ENCODE measurements at places on chromosomes 4 and X.

- no peak for DNase-seq
Measured at GRCh38 chrX:118355225-118355920, 9.5 kb downstream of the WDR44 start.

GRCh38 chr4:110869862-110870572 is 247.1 kb upstream of the PITX2 start:
- no peak for DNase-seq

GRCh38 chr4:22462688-22463087 is 53.2 kb downstream of the ADGRA3 start:
- no peak for DNase-seq

- no peak for DNase-seq
Measured at GRCh38 chr4:154231806-154232478, 259.7 kb downstream of the DCHS2 start.

- DNase-seq, result no peak
Measured at GRCh38 chr4:1255151-1255550, 6.2 kb upstream of the CTBP1 start.

DNA sequence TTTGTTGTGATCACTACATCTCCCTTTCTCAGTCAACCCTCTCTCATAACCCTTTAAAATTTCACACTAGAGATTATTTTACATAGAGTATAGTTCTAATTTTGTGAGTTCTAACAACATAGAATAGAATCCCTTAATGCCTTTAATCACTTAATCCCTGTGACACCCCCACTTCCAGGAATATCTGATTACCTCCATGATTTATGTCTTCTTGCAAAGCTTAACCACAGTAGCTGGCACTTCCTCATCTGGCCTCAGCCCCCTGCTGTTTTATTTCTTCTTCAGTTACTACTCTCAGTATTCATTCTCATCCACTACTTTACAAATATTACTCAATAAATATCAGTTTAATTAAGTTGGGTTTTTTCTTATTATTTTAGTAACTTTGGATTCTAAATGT is 340.9 kb downstream of the CENPC start:
- DNase-seq, result no peak

- no peak for DNase-seq
Measured at GRCh38 chr4:99633772-99634171, 23.9 kb downstream of the C4orf54 start.

GRCh38 chr4:99856166-99856565 is 38.1 kb downstream of the LAMTOR3 start:
- DNase-seq, result no peak

GRCh38 chr4:175871774-175872405 is 59.8 kb upstream of the GPM6A start:
- DNase-seq, result no peak

DNA sequence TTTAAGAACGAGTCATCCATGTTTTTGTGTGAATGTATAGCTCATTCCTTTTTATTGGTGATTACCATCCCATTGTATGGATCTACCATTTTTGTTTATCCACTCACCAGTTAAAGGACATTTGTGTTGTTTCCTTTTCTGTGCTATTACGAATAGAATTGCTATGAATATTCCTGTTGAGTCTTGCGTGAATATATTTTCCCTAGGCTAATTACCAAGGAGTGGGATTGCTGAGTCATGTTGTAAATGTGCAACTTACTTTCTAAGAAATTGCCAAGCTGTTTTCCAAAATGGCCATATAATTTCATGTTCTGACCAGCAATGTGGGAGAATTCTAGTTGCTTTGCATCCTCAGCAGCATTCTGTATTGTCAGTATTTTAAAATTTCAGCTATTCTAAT is 51.3 kb downstream of the YIPF6 start:
- no peak for DNase-seq

- DNase-seq, result no peak
Measured at GRCh38 chr4:155972098-155972497, 18.4 kb upstream of the CTSO start.

DNA sequence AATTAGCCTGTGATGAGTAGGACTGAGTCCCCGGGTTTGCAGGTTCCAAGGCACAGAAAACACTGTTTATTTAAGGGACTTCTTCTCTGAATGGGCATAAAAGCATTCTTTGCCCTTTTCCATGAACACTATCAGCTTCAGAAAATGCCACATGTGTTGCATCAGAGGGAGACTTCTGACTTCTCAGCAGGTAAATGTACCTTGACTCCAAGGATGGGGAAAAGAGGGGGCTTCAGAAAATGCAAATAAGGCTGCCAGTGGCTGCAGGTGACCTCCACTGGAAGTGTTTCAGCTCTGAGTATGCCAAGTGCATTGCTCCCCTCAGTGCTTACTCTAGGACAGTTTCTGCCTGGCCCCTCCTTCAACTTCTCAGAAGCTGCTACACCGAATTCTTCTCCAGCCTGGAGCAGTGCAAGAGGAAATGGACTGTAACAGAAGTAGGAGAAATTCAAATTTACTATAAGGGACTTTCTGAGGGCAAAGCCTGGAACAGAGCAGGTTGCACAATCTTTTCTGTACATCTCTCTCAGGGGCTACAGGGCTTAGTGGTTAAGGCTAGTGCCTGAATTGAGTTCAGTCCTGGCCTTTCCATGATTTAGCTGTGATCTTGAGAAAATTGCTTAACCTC is 233.2 kb downstream of the PTTG2 start:
- DNase-seq, result no peak

DNA sequence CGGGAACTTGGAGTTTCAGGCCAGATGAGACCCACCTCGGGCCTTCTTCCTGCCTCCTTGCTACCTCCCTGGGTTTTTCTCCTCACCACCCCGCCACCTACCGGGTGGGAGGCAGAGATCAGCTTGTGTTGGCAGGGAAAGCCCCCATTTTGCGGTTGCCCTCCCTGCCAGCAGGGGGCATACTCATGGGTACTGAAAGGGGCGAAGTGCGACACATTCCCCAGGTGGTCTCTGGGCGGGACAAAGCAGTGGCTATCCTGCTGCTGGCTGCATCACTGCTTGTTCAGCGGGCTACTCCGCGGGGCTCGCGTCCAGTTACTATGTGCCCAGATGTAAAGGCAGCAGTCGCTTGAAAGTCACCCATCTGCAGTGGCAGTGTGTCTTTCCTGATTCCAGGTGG is 330.3 kb downstream of the PDHA2 start:
- DNase-seq, result peak; percentile 1

GRCh38 chrX:12949205-12949926 is 25.5 kb upstream of the TMSB4X start:
- no peak for DNase-seq

GRCh38 chr4:68216501-68216900 is 29.0 kb downstream of the TMPRSS11B start:
- DNase-seq, result no peak

- no peak for DNase-seq
Measured at GRCh38 chrX:40423299-40423698, 157.5 kb upstream of the ATP6AP2 start.

- peak; percentile 23 for DNase-seq
Measured at GRCh38 chrX:66638591-66639500, at the start of gene EDA2R. EDA2R (minus strand) TSS chrX:66639078; CDS start chrX:66616020, 23,058 bp downstream.

DNA sequence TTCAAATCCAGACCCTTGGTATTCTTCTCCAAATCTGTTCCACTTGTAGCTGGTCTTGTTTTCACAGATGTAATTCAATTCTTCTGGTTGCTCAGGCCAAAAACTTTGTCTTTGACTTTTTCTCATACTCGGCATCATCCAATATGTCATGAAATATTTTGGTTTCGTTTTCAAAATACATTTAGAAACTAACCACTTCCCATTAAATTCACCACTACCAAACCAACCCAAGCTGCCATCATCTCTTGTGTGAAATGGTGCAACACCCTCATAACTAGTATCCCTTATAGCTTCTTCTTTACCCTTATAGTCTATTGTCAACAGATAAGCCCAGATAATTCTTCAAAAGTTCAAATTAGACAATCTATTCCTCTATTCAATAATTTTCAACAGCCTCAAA is 192.1 kb downstream of the PRR32 start:
- no peak for DNase-seq

DNA sequence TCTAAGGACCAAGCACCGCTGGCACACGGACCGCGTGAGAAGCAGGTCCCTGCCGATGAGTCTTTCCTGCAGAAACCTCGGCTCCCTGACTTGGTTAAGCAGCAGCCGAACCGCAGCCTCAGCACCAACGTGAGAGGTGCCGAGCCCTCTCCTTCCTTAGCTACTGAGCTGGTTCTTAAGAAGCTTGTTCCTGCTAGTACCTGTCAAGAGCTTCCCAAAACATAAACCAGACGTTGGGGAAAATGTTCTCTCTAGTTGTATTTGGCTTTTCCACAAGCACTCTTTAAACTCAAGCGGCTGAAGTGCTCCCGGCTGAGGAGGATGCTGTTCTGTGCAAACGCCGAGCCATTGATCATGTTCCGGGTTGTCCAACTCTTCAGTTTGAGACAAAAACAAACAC is 29.3 kb upstream of the TLR3 start:
- DNase-seq, result no peak

DNA sequence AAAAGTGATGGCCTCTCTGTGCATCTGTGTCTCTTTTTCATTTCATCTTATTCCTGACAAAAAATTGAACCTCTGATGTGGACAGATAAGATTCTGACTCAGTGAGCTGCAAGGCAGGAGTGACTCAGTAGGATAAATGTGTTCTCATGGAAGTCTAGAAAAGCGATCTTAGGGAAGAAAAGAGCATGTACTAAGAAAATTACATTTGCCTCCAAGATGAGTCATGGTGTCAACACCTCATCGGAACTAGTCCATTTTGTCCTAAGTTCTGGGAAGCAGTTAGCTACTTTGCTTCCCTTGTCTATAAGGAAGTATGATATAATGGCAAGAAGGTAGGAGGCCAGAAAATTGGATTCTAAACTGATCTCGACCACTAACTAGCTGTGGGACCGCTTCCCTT is 83.5 kb upstream of the AFF2 start:
- no peak for DNase-seq

GRCh38 chrX:70664726-70665125 is 220.1 kb downstream of the DLG3 start:
- no peak for DNase-seq

GRCh38 chr4:151760002-151760401 is 805 bp downstream of the GATB start:
- DNase-seq, result no peak

DNA sequence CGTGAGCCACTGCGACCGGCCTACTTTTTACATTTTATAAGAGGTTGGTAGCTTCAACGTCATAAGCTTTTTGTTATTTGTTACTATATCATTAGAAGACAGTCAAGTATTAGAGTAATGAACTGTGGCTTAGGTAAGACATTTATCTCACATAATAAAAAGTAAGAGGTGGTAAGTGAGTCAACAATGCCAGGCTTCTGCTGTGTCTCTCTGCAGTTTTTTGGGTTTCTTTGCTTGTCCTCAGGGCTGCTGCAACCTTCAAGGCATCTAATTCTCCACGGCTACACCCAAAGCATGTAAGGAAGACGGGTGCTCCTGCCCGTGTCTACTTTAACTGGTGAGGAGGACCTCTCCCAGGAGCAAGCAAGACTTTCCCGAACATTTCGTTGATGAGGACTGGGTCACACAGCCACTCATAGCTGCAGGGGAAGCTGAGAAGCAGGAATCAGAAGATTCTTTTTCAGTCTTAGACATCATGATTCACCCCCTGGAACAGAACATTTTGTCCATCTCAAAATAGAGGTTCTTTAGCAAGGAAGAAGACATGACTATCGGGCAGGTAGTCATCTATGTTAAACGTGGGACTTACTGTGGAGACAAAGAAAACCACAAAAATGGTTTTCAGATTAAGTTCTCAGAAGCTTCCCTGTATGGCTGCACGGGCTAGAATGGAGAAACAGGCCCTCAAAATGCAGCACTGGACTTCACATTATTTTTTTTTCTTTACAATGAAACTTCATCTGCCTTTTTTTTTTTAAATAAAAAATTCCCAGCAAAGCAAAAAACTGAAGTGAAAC is 13.0 kb upstream of the RHOH start:
- DNase-seq, result no peak

GRCh38 chr4:27666943-27667342 is 806.3 kb downstream of the STIM2 start:
- DNase-seq, result no peak

GRCh38 chr4:38717604-38718003 is 53.6 kb downstream of the KLF3 start:
- no peak for DNase-seq

- DNase-seq, result no peak
Measured at GRCh38 chr4:138835832-138836533, 179.6 kb upstream of the NOCT start.

GRCh38 chr4:15702941-15703403 is at the start of gene BST1:
BST1 (plus strand) TSS chr4:15703065; CDS start chr4:15703145, 80 bp downstream.
- DNase-seq, result peak; percentile 20

DNA sequence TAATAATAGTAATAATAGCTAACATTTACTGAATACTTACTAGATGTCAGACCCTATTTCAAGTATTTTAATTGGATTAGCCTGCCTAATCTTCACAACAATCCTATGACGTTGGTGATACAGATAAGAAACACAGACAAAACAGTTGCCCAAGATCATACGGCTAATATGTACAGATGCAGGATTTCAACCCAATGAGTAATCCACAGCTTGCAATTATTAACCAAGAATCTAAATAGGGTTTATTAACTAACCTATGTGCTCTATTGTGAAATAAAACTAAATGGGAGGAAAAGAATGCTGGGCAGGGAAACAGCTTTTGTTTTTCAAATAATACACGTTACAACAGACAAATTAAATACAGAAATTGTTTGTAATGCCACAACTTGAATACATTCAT is 23.4 kb downstream of the FBXO8 start:
- no peak for DNase-seq

DNA sequence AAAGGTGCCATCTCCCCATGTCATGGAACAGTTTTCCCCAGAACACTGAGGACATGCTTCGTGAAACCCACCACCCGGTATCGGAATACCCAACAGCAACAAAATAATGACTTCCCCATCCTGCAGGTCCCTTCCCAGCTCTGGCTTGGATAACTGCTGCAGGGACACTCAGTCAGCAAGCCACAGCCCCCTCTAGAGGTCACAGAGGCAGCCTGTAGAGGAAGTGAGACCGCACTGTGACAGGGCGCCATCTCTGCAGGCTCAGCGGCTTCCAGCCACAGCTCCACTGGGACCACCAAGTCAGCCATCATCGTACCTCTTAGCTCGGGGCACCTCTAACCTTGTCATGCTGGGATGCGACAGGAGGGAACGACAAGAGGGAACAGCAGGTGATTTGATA is 315.9 kb downstream of the LDB2 start:
- no peak for DNase-seq

DNA sequence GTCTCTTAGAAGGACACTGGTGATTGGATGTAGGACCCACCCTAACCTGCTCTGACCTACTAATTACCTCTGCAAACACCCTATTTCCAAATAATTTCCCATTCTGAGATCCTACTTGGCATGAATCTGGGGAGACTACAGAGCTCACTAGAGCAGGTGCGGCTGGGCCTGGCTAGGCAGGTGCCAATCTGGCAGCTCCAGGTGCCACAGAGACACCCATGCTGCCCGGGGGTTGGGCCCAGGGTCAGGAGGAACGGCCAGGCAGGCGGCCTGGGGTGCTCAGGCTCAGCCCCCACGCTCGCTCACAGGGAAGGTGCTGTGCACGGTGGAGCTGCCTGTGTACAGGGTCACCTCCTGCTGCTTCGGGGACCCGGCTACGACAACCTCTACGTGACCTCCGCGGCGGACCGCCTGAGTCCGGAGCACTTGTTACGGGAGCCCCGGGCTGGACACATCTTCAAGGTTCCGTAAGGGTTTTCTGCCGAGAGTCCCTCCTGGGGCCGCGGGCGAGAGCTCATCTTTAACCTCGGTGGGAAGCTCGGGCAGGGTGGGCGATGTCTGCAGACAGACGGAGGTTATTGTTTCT is 26.5 kb upstream of the PLCXD1 start:
- DNase-seq, result no peak
